ENCODE measurements at places on chromosomes 16 and 17.
A peak's percentile ranks its signal among the peaks of the same experiment; 100 is the strongest.

DNA sequence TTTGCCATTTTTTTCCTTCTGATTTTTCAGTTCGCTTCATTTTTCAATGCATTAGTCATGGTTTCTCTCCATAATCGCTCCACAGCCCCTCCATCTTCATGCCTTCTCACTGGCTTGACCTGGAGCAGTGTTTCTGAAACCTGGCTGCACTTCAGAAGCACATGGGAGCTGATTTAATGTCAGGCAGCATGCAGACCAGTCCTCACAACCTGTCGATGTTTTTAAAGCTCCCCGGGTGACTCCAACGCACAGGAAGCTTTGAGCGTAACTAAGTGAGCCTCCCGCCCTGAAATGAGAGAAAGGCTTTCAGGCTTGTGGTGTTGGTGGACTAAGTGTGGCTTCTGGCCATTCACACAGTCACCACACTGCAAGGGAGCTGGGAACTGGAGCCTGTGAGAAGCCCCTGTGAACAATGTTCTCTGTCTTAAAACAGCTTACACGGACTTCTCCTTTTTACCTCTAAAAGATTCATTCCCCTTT, 16.8 kb upstream of the DRG2 start:
- DNase-seq: no peak

GRCh38 chr16:9663588-9663987, 518.6 kb downstream of the GRIN2A start:
- no peak for DNase-seq

- DNase-seq: no peak
These were observed 47.6 kb downstream of the NUP93 start for GRCh38 chr16:56777482-56777881.

DNA sequence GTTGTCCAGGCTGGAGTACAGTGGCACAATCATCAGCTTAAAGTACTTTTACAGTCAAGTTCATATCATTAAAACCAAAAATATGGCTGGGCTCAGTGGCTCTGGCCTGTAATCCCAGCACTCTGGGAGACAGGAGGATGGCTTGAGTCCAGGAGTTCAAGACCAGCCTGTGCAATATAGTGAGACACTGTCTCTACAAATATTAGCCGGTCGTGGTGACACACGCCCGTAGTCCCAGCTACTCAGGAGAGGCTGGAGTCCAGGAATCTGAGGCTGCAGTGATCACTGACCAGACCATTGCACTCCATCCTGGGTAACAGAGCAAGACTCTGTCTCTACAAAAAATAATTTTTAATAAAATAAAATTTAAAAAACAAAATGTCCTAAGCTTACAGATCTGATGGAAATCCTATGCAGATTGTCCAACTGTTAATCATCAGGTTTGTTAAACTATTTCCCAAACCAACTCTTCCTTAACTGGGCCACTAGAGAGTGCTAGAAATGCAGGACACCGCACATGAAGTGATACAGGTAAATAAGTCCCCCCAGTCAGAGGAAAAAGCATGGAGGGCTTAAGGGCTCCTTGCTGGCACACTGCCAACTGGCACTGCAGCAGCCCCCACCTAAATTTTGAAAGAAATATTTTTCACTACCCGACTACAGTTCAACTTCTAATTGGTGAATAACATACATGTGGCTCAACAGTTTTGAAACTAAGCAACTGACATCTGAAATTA, 2.8 kb downstream of the USP22 start:
- DNase-seq: no peak

GRCh38 chr16:67278773-67279295, 498 bp upstream of the PLEKHG4 start:
- no peak for DNase-seq

DNA sequence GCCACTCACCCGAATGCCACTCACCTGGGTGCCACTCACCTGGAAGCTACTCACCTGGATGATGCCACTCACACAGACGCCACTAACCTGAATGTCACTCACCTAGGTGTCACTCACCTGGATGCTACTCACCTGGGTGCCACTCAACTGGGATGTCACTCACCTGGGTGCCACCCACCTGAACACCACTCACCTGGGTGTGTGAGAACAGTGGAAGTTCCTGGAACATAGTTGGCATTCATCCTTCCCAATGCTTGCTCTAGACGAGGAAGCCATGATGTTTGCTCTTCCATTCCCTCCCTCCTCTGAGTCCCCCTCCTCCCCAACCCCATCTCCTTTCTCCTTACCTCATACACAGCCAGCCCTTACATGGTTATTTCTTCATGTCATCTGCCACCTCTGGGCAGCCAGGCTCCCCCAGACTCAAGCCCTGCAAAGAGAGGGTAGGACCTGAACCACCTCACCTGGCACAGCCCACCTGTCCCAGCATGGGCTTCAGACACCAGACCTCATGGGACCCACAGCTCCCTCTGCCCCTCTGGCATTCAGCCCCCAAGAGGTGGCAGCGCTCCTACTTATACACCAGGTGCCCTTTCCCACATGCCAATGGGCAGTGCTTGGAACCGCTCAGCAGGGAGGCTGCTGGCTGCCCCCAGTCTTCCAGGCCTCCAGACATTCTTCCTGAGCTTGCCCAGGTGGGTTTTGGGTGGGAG, 171.8 kb upstream of the FOXF1 start:
- DNase-seq: no peak

GRCh38 chr16:27291106-27291505, 22.5 kb upstream of the NSMCE1 start:
- DNase-seq: no peak

- no peak for DNase-seq
These were observed 83.2 kb upstream of the GNAO1 start for GRCh38 chr16:56108056-56108471.

DNA sequence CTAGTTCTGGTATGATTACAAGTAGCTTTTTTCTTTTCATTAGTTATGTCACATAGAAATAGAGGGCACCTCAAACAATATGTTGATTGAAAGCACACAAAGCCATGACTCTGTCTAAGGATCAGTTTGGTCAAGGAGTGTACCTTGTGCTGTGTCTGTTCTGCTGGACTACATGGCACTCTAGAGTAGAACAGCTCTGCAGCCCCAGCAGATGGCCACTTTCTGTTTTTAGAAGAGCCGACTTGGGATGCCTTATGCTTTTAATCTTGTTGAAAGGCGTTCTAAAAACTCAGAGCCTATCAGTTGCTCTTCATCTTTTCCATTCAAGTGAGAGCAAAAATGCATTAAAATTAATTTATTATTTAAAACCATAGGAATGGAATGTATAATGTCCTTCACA, 49.3 kb upstream of the CA10 start:
- no peak for DNase-seq

GRCh38 chr17:51144266-51145022, 8.9 kb upstream of the NME1 start:
- DNase-seq: no peak

GRCh38 chr16:8892101-8892575, 10.0 kb downstream of the LITAFD start:
- no peak for DNase-seq

DNA sequence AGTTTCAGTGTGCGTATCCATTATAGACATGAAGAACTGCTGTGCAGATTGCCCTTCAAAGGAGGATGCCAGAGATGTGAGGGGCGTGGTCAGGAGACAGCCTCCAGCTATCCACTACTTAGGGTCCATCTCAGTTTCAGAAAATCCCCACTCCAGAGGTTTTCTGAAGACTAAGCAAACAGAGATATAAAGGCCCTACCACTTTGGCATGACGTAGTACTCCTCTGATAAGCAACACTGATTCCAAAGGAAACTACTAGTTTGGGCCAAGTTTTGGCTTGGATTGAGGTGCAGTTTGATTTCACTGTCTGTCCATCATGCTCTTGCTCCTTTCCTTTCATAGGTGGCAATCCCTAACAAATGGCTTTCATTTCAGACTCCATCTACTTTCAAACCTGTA, 228.7 kb downstream of the CDH8 start:
- no peak for DNase-seq

- peak; percentile 1 for DNase-seq
These were observed 57.4 kb downstream of the SLC47A1 start for GRCh38 chr17:19590912-19591551.

GRCh38 chr16:58497935-58498334, 2.0 kb upstream of the NDRG4 start:
- DNase-seq: no peak

DNA sequence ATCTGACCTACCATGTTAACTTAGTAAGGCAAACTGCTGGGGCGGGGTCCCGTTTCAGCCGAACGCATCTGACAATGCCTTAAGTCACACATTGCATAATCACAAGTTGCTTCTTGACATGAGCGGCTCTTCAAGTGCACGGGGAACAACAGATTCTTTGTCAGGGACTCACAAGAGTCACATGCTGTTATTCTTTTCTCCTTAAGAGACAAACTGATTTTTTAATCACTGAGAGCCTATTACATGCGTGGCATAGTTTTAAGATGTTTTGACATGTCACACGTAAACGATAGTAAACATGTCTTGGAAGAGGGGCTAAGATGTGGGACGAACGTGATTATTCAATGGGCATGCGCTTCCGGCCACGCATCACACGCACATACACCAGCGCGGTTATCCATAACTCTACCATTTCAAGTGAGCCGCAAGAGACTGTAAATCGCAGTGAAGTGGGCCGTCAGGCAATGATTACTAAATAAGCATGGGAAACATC, 63.4 kb downstream of the ADCY9 start:
- DNase-seq: peak; percentile 64

- no peak for DNase-seq
These were observed 28.4 kb downstream of the LDHD start for GRCh38 chr16:75088216-75088615.

DNA sequence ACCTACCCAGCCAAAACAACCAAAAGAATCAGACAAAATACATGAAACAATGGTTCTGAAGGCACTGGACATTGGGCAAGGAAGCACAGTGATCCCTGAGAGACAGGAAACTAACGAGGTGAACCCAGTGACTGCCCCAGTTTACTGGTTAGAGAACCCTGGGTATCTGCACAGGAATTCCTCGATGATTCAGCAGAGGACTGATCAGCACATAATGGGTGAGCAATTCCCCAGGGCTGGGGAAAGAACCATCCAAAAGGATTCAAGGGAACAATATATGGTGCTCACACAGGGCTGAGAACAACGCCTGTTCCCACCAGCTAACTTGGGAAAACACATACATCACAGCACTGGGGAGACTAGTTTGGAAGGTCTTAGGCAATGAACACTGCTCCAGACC, 167.2 kb downstream of the PARN start:
- no peak for DNase-seq

- no peak for DNase-seq
These were observed 95.7 kb downstream of the WNT3 start for GRCh38 chr17:46722662-46723285.

GRCh38 chr16:56610017-56610608, 1.7 kb downstream of the MT2A start:
- no peak for DNase-seq

- peak; percentile 70 for DNase-seq
These were observed 154.2 kb downstream of the MRM1 start for GRCh38 chr17:36755586-36755985.

- DNase-seq: no peak
These were observed 130.4 kb upstream of the MPHOSPH6 start for GRCh38 chr16:82300374-82300951.

- no peak for DNase-seq
These were observed 19.2 kb downstream of the PLXDC1 start for GRCh38 chr17:39132192-39132610.

- no peak for DNase-seq
These were observed 256.6 kb downstream of the CPPED1 start for GRCh38 chr16:12546918-12547607.

DNA sequence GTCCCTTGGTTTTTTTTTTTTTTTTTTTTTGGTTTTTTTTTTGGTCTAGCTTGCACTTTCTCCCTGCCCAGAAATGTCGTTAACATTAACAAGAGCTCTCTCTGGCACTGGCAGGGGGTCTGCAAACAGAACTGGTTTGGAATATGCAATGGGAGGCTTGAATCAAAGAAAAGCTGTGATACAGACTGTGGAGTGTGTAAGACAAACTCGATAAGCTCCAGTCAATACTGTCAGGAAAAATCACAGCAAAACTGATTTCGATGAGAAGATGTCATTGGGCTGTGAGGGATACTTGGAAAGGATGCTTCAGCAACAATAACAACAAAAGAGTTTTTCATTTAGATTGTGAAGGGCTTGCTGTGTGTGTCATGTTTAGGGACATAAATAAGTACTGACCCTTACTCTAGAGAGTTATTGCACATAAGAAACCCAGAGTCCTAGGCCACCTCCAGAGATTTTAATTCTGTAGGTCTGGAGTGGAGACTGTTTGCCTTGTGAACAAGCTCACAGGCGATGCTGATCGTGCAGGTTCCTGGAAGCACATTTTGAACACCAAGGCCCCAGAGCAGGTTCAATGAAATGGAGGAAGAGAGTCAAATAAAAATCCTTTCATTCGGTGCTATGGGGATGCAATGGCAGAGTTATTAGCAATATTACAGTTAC, 470.7 kb upstream of the RBFOX1 start:
- no peak for DNase-seq

GRCh38 chr17:6589266-6589946, 33.1 kb upstream of the PITPNM3 start:
- DNase-seq: no peak

DNA sequence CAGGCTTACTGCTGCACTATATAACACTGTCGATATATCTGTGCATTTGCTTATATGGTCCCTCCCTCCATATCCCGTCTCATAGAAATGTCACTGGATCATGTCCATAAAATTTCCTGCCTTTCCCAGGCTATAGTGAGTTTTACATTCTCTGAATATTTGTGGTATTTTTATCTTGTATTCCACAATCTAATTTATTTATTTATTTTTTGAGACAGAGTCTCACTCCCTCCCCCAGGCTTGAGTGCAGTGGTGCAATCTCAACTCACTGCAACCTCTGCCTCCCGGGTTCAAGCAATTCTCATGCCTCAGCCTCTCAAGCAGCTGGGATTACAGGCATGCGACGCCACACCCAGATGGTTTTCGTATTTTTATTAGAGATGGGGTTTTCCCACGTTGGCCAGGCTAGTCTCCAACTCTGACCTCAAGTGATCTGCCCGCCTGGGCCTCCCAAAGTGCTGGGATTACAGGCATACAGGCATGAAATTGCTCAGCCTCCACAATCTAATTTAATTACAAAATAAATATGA, 12.9 kb downstream of the TRIM37 start:
- DNase-seq: no peak

- no peak for DNase-seq
These were observed 2.9 kb upstream of the ABCA10 start for GRCh38 chr17:69231521-69231920.

DNA sequence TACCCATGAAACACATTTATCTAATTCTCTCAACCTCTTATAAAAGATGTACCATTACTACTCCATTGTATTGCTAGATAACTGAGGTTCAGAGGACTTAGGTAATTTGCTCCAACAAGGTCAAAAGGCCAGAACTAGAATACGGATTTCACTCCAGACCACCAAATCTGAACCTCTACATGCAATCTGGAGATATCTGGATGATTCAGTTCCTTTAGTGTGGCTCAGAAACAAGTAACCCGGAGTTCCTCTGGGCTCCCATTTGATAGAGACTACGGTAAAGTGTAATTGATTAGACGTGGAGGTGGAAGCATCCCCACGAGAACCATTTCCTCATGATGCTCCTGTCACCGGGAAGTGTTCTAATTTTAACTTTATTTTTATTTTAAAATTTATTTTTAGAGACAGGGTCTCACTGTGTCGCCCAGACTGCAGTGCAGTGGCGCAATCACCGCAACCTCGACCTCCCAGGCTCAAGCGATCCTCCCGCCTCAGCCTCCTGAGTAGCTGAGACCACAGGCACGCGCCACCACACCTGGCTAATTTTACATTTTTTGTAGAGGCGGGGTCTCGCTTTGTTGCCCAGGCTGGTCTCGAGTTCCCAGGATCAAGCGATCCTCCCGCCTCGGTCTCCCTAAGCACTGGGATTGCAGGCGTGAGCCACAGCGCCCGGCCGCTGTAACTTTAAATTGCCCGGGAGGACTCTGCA, 608 bp upstream of the COX10 start:
- DNase-seq: no peak

GRCh38 chr17:19728084-19728495, 11.7 kb upstream of the SLC47A2 start:
- DNase-seq: peak; percentile 60

Data from NCI-H774 (cell line).